ENCODE measurements at places on chromosomes 5 and 9.

DNA sequence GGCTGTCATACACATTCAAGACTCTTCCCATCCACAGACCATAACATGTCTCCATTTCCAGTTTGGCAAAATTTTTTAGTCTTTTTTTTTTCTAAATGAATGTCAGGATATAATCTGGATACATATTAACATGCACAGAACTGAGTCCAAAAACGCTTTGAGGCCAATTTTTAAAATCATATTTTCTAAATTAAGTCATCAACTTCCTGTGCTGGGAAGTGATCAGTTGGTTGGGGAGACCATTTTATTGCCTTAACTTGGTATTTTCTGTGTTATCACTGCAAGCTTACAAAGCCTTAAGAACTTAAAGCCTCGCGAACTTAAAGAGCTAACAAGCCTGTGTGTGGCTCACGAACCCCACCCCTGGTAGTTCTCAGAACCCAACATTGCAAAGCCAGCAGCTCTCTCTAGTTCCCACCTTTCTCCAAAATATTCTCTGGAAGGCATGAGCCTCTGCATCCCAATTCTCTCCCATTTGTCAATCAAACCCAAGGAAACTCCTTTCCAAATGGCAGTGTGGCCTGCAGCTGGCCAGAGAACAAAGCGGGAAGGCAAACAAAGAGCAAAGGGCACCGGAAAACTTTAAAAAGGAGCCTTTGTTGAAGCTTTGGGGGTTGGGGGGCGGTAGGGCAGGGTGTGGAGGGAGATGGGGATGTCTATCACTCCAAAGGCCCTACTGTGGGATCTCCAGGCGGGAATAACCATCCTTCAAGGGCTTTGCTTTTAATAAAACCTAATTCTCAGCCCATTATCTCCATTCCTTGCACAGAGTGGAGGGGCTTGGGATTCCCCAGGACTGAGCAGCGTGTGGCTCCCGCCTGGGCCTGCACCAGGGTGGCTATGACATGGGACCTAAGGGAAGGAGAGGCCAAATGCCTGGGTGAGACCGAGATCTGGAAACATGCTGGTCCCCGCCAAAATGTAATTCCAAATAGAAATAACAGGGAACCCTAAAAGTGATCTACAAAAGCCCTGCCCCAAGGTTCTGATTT lies 65.0 kb downstream of the ROR2 start:
- no peaks in the 10 kb centered on the region for H3K36me3 ChIP-seq
- H3K27me3 ChIP-seq, result no peaks in the 10 kb centered on the region
- no peak overlapping the region for H3K27ac ChIP-seq
- DNase-seq, result no peak

DNA sequence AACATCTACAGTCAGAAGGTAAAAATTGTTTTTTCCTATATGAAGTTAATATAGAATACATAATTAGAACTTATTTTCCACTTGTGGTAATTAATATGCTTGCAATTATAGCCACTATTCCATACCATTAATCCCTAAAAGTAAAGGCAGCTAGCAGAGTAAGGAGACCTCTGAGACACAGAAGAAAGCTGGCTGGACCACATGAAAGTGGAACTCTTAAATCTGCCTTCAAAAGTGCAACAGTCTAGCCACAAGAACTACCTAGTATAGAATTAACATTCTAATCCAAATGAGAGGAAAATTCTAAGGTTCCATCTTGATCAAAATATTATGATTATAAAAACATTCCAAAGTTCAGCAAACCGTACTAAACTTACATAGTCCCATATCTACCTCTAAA lies 37.6 kb downstream of the ARL15 start:
- H3K4me1 ChIP-seq, result no peaks in the 10 kb centered on the region
- H3K4me3 ChIP-seq, result no peak overlapping the region
- no peak overlapping the region for H3K27ac ChIP-seq

DNA sequence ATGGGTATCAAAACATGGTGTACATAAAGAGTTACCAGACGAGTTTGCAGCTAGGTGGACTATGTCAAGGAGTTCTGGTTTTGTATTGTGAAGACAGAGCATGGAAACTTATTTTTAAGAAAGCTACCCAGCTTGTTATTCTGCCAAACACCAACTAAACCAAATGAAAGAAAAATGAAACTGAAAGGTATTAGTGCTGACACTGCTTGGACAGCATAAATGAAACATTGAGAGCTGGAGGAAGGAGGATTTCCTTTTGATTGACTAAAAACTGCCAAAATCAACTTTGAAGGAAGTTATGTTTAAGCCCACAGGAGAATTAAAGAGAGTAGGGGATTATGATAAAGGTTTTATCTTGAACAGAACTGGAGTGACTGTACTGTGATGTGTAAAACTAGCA lies 766.2 kb downstream of the PTPRD start:
- no peak overlapping the region for H3K27ac ChIP-seq
- no peaks in the 10 kb centered on the region for H3K4me1 ChIP-seq
- no peak overlapping the region for H3K4me3 ChIP-seq
- DNase-seq, result no peak
- no peaks in the 10 kb centered on the region for H3K36me3 ChIP-seq

DNA sequence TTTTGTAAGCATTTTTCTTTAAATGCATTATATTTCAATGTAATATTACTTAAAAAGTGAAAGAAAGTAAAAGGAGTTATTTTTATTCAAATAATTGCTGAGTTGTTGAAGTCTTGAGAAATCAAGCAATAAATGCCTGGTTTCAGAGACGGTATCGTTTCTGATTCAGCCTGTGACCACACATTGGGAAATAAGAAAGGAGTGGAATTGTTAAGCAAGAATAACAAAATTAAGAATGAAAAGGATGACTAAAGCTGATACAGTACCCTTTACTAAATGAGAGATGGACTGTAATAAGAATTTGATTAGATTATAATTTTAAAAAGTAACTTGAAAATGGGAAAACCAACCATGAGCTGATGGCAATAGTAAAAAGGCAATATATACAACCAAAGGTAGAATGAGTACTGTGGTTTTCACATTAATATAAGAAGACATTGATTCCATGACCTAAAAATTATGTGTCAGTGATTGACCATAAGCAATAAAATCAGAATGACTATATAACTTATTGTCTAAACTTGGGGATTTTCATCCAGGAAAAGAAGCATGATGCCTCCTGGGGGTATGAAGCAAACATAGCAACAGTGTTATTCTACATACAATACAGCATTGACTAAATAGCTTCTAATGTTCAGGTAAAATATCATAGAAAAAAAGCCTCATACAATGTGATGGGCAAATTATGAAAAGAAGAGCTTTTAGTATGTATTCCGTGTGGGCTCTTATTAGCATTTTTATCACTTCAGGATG lies 101.9 kb upstream of the PRDM9 start:
- no peaks in the 10 kb centered on the region for H3K27me3 ChIP-seq
- no peak for DNase-seq
- no peak overlapping the region for H3K4me3 ChIP-seq
- no peaks in the 10 kb centered on the region for H3K4me1 ChIP-seq
- no peak overlapping the region for H3K27ac ChIP-seq

- H3K27me3 ChIP-seq, result no peaks in the 10 kb centered on the region
- H3K4me3 ChIP-seq, result no peak overlapping the region
- H3K27ac ChIP-seq, result no peak overlapping the region
- no peaks in the 10 kb centered on the region for H3K4me1 ChIP-seq
- H3K36me3 ChIP-seq, result no peaks in the 10 kb centered on the region
- no peak for DNase-seq
Observed at GRCh38 chr5:153543288-153543687, 52.8 kb downstream of the GRIA1 start.

GRCh38 chr5:132677191-132677590 lies 3.4 kb downstream of the IL4 start:
- H3K27me3 ChIP-seq, result no peaks in the 10 kb centered on the region
- H3K4me1 ChIP-seq, result peaks cover 6% of the 10 kb centered on the region
- H3K36me3 ChIP-seq, result no peaks in the 10 kb centered on the region
- H3K27ac ChIP-seq, result no peak overlapping the region
- DNase-seq, result no peak

DNA sequence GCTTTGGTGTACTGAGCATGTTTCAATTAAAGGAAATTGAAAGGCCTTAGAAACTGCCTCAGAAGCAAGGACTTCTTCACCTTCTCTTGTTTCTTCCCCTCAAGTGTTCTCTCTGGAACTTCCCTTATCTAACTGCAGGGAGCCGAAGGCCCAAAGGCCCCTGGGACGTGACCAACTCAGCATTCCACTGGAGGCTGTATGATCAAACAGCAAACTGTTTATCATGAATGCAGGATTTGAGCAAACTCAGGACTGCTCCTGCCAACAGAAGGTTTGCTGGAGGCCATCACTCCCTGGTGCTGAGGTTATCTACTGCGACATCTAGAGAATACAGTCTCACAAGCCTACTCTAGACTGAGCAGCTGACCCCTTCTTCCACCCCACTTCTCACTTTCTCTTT lies 4.8 kb upstream of the CDH10 start:
- no peak overlapping the region for H3K4me3 ChIP-seq
- H3K27me3 ChIP-seq, result no peaks in the 10 kb centered on the region
- H3K27ac ChIP-seq, result no peak overlapping the region
- H3K4me1 ChIP-seq, result no peaks in the 10 kb centered on the region

GRCh38 chr9:102185371-102185770 lies 446.9 kb upstream of the GRIN3A start:
- H3K27ac ChIP-seq, result no peak overlapping the region
- no peaks in the 10 kb centered on the region for H3K27me3 ChIP-seq
- no peaks in the 10 kb centered on the region for H3K36me3 ChIP-seq
- no peak for DNase-seq
- no peak overlapping the region for H3K4me3 ChIP-seq

DNA sequence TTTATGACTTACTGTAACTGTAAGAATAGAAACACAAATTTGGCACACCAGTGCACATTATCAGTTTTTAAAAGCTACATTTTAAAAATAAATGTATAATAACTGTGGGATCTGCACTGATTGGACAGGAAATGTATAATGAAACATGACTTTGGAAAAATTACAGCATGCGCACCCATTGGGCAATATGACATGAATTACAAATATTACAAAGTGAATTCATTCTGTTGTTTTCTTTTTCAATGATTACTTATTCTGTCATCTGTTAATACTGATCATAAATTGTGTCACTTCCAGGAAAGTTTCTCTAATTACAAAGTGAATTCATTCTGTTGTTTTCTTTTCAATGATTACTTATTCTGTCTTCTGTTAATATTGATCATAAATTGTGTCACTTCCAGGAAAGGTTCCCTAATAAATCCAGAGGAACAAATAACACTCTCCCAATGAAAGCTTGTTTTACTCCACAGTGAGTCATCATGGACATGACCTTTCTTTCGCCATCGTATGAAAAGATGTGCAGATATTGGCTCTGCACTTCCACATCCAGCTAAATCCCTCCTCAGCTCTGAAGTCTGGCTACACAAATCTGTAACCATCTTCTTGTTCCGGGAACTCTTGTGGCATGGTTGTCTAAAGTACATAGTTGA lies 297.0 kb upstream of the HAPLN1 start:
- H3K36me3 ChIP-seq, result no peaks in the 10 kb centered on the region
- no peak for DNase-seq
- no peak overlapping the region for H3K4me3 ChIP-seq
- H3K27me3 ChIP-seq, result no peaks in the 10 kb centered on the region
- H3K4me1 ChIP-seq, result no peaks in the 10 kb centered on the region

DNA sequence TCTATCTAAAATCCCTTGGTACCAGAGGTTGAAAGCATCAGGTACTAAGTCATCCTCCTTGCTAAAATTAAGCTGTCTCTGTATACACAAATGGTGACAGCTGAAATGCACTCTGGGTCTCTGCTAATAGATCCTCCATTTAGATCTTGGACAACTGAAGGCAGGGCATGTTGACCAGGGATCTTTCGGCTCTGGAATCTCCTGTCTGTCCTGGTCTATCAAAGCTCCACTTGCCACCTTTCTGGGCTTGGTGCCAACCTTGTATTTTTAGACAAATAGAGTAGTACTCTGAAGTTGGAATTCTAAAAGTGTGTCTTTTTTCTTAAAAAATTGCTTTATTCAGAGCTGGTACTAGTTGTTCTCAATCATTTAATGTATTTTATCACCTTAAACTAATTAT lies 135.2 kb upstream of the HMHB1 start:
- no peak for DNase-seq
- no peak overlapping the region for H3K4me3 ChIP-seq
- no peak overlapping the region for H3K27ac ChIP-seq
- H3K27me3 ChIP-seq, result no peaks in the 10 kb centered on the region

GRCh38 chr5:1443991-1444360 lies 1.3 kb downstream of the SLC6A3 start:
- no peak overlapping the region for H3K27ac ChIP-seq
- H3K36me3 ChIP-seq, result no peaks in the 10 kb centered on the region
- H3K4me3 ChIP-seq, result no peak overlapping the region
- DNase-seq, result no peak
- H3K4me1 ChIP-seq, result peaks cover 4% of the 10 kb centered on the region
- H3K27me3 ChIP-seq, result peaks cover 21% of the 10 kb centered on the region

GRCh38 chr5:178797546-178798440 lies 62.0 kb upstream of the ZNF354B start:
- H3K4me3 ChIP-seq, result no peak overlapping the region
- H3K36me3 ChIP-seq, result no peaks in the 10 kb centered on the region
- H3K27me3 ChIP-seq, result no peaks in the 10 kb centered on the region
- no peak overlapping the region for H3K27ac ChIP-seq
- H3K4me1 ChIP-seq, result no peaks in the 10 kb centered on the region
- no peak for DNase-seq

DNA sequence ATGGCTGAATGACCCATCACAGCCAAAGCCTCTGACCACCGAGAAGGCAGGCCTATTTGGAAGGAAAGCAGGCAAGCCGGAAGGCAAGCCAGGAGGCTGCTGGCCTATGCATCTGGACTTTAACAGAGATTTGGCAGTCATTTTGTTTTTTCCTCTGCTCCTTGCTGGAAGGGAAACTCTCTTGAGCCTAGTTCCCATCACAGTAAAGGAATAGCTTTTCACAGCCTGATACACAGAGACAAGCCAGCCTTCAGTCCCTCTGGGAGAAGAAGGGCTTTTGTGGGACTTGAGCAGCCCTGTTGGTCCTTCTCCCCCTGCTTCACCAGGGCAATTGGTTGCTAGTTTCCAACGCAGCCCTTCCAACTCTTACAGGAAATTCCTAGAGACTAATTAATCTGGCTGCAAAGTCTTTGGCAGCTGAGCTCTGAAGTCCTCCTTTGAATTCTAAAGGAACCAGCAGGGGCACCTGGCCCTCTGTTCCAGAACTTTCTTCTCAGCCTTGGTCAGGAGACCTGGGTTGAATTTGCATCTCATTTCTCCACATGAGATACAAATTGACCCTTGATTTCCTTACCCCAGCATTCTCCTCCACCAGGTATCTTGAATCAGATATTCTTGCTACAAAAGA lies 157.3 kb upstream of the EPB41L4A start:
- no peaks in the 10 kb centered on the region for H3K27me3 ChIP-seq
- no peak for DNase-seq
- H3K4me1 ChIP-seq, result no peaks in the 10 kb centered on the region
- H3K27ac ChIP-seq, result no peak overlapping the region

DNA sequence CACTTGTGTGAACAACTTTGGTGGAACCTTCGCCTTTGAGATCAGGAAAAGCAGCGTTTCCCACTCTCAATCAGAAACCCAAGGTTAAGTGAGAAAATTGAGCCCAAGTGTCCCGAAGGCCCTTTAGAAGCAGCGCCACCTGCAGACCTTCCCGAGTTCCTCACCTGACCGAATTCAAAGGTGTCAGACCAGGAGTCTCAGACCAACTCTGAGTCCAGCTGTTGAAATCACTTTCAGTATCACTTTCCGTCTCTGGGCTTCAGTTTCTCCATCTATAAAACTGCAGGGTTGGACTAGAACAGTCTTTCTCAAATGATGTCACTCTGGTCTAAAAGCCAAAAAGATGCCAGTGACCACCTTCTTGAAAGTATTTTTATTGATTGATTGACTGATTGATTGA lies 31.7 kb upstream of the GRHPR start:
- no peaks in the 10 kb centered on the region for H3K36me3 ChIP-seq
- H3K27me3 ChIP-seq, result no peaks in the 10 kb centered on the region
- no peak overlapping the region for H3K27ac ChIP-seq
- H3K4me1 ChIP-seq, result no peaks in the 10 kb centered on the region
- H3K4me3 ChIP-seq, result no peak overlapping the region

All from effector memory CD4-positive, alpha-beta T cell (primary cell).